ENCODE measurements at places on chromosomes 1 and 21.
A peak's percentile ranks its signal among the peaks of the same experiment; 100 is the strongest.

GRCh38 chr1:243312952-243313634 lies 57.3 kb downstream of the SDCCAG8 start:
- DNase-seq, result no peak

GRCh38 chr1:162251102-162251501 lies 125.6 kb downstream of the SPATA46 start:
- DNase-seq, result no peak

DNA sequence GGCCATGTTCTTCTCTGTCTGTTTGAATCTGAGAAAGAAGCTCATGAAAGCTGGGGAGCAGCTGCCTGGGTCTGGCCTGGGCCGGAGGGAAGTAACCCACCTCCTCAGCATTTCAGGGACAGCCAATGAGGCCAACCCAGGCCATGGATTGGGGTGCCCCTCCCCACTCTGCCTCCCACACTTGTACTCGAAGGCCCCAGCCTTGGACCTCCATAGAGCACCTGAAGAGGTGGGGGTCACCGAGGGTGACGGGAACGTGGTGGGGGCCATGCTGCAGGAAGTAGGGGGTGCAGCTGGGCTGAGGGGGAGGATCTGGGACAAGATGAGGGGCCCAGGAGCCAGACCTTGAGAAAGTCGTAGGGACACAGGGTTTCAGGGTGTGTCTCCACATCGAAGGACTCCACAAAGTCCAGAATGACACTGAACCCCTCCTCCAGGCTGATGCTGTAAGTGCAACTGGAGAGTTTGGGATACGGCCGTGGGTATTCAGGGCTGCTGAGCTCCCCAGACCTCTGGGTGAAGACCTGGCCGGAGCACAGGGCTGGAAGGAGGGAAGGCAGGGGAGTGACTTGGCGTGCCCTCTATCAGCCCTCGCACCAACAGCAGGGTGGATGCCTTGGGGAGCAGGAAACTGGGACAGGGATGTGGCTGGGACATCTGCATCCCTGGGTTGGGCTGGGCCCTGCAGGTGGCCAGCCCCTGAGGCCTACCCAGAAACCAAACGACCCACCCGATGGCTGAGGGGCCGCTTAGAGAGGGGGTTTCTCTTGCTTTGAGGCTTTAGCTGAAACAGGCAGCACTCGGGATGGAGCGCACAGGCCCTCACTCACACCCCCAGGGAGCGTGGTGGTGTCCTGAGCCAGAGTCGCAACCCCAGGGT lies 3.8 kb downstream of the MASP2 start:
- no peak for DNase-seq

GRCh38 chr1:18907021-18907916 lies 4.9 kb upstream of the ALDH4A1 start:
- DNase-seq, result peak; percentile 39

GRCh38 chr1:155650231-155650757 lies 38.3 kb downstream of the YY1AP1 start:
- DNase-seq, result no peak

GRCh38 chr21:36021251-36021837 lies 39.0 kb downstream of the SETD4 start:
- no peak for DNase-seq

- peak; percentile 54 for DNase-seq
These were observed 11.6 kb downstream of the TINAGL1 start for GRCh38 chr1:31587720-31588423.

GRCh38 chr1:244974106-244974505 lies 109.8 kb upstream of the HNRNPU start:
- DNase-seq, result no peak

GRCh38 chr1:41582004-41582325 lies 97.5 kb upstream of the EDN2 start:
- DNase-seq, result no peak

GRCh38 chr1:116751146-116751545 lies 3.1 kb upstream of the CD2 start:
- no peak for DNase-seq

GRCh38 chr1:3530086-3530925 lies 75.8 kb downstream of the ARHGEF16 start:
- DNase-seq, result peak; percentile 46

DNA sequence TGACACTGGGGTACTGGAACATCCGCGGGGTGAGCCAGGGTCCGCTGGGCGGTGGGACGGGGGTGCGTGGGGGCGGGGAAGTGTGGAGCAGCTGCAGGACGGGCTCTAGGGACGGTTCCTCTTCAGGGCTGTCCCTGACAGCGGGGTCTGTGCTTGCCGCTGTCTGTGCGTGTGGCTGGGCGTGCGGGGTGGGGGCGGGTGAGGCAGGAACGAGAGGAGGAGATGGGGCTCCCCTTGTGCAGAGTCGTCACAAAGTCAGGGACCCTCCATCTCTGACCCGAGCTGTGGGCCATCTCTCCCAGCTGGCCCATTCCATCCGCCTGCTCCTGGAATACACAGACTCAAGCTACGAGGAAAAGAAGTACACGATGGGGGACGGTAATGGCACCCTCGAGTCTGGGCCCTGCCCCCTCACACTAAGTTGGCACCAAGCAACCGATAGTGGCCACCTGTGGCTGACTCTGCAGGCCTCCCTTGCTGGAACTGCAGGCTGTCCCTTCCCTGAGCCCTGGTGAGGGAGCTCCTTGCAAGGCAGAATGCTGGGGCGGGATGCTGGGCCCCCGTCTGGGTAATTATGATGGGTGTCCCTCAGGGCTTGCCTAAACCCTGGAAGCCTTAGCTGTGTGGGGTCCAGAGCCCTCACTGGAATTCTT lies 392 bp downstream of the GSTM2 start:
- no peak for DNase-seq

GRCh38 chr1:203671521-203672278 lies 45.1 kb downstream of the ATP2B4 start:
- no peak for DNase-seq

DNA sequence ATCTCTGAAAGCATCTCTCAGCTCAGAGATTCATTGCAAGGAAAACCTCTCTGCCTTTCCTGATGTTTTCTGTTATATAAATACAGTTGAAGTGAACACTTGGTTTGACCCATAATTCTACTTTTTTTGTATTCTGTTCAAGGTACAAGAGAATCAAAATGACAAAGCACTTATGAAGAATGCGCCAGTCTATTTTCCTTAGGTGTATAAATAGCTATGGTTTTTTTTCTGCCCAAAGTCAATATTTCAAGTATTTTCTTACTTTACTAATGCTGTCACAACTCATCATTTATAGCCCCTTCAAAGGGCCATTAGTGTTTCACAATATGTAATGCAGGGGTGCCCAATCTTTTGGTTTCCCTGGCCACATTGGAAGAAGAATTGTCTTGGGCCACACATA lies 142.5 kb upstream of the C1orf105 start:
- no peak for DNase-seq

- peak; percentile 26 for DNase-seq
These were observed 199.2 kb downstream of the GRIK3 start for GRCh38 chr1:36835017-36835695.

DNA sequence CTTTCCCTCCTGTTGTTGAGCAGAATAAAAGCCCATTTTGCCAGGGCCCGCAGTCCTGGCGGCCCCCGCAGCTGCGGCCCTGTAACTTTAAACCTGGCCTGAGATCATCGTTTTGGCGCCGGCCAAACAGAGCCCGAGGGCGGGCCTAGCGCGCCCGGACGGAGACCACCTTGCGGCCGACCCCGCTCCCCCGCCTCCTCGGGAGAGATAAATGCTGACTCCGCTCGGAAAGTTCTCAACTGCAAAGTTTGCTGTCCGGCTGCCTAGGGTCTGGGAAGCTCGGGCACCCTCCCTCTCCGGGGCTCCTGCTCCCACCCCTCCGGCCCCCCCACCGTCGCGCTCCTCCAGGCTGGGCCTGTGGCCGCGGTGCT lies at the start of gene PDPN:
TSS of gene PDPN (plus strand) at position 238 of the 371 bp plus-strand sequence. CDS start 202 bp downstream, outside the sequence.
- no peak for DNase-seq

- peak; percentile 96 for DNase-seq
These were observed 142.8 kb upstream of the COA6 start for GRCh38 chr1:234230414-234230862.

- peak; percentile 99 for DNase-seq
These were observed 13.7 kb downstream of the KIAA1614 start for GRCh38 chr1:180926164-180926981.

GRCh38 chr1:162169031-162169790 lies 99.7 kb downstream of the NOS1AP start:
- peak; percentile 79 for DNase-seq

GRCh38 chr1:24278726-24279125 lies 40.4 kb upstream of the GRHL3 start:
- DNase-seq, result no peak

- peak; percentile 69 for DNase-seq
These were observed 76.6 kb downstream of the NDUFS5 start for GRCh38 chr1:39102537-39103327.

GRCh38 chr1:151510020-151510405 lies 1.2 kb upstream of the CGN start:
- no peak for DNase-seq

DNA sequence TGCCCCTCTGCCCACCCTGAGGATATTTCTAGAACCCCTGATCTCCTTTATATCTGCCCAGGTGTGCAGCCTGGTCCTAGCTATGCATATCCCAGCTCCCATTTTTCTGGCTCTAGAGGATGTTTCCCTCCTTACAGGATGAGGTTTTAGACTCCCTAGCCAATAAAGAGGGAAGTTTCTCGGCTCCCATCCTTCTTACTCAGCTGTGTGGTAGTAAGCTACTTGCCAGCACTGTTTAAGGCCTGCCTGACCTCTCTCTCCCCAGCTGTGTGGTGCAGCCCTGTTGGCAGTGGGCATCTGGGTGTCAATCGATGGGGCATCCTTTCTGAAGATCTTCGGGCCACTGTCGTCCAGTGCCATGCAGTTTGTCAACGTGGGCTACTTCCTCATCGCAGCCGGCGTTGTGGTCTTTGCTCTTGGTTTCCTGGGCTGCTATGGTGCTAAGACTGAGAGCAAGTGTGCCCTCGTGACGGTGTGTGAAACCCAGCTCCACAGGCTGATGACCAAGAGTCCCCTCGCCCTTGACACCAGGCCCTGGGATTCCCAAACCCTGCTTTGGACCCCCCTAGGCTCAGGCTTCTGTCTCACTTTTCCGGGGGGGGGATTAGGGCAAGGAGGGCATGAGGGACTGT lies 7.8 kb upstream of the P3R3URF start:
- no peak for DNase-seq

- no peak for DNase-seq
These were observed 62.8 kb downstream of the SLC66A1 start for GRCh38 chr1:19374926-19375325.

GRCh38 chr1:100219883-100220282 lies 29.8 kb downstream of the DBT start:
- no peak for DNase-seq

- DNase-seq, result no peak
These were observed 208.4 kb downstream of the OMA1 start for GRCh38 chr1:58338081-58338480.

DNA sequence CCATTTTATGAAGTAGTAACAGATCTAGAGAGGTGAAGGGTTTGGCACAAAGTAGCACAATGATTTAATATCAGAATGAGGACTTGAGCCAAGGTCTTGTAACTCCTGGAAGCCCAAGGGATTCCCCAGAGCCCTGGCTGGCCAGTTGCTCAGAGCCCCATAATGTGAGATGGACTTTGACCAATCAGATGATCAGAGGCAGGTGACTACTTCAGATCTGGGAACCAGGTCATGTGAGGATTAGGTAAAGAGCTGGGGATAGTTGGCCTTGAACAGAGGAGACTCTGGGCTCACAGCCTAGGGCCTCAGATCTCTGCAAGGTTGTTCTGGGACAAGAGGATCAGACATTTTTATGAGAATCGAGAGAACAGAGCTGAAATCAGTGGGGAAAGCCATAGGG lies 18.9 kb downstream of the SHISAL2A start:
- no peak for DNase-seq

GRCh38 chr1:119987686-119988085 lies 81.8 kb downstream of the NOTCH2 start:
- no peak for DNase-seq

Data from NCI-H69 (cell line).